ENCODE measurements at places on chromosomes 13 and 19. TPM values are rescaled to one million over a fixed set of nuclear protein-coding genes. Genes with fewer than 3 reads are reported as not detected.

Gene USHBP1
- not detected for total RNA-seq

Gene MEIOSIN
- not detected for total RNA-seq

Gene ANKLE1
- 9.2 TPM for total RNA-seq

Gene STOML3
- total RNA-seq, result not detected

Gene SDHAF1
- total RNA-seq, result 19.8 TPM
